ENCODE measurements at places on chromosomes 7 and 10. TPM values are rescaled to one million over a fixed set of nuclear protein-coding genes. Genes with fewer than 3 reads are reported as not detected.

DNA sequence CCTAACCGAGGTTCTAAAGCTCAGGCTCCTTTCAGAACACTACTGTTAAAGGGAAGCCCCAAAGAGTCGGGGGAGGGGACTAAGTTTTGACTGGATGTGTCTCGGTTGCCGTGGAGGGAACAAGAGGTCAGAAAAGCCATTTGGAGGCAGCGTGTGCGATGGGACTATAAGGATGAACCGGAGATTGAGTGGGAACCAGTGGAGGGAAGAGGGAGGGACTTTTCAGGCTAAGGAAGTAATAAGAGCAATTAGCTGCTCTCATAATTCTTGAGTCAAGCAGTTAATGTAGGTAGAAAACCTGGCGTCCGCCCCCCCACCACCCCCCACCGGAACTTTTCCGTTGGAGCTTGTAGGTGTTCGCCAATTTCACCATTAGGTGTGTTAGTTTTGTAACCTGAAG lies 491 bp upstream of the AKAP9 start:
- peak; percentile 46 for DNase-seq

DNA sequence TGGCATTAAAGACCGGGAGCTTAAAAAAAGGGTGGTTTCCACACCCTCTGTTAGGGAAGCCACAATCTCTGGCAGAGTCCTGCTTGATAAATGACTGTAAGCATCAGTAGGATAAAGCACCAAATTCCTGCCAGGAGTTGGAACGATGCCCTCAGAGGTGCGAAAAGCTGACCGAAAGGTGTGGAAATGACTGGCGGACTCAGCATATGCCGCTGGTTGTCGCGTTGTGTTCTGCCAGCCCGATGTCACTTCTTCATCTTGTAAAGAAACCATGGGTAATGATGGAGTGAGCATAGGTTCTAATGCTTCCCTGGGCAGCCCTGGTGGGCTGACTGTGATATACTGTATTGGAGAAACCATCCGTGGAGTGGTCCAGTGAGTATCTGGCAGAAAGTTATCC lies 62.4 kb downstream of the KIAA1549 start:
- DNase-seq: no peak

DNA sequence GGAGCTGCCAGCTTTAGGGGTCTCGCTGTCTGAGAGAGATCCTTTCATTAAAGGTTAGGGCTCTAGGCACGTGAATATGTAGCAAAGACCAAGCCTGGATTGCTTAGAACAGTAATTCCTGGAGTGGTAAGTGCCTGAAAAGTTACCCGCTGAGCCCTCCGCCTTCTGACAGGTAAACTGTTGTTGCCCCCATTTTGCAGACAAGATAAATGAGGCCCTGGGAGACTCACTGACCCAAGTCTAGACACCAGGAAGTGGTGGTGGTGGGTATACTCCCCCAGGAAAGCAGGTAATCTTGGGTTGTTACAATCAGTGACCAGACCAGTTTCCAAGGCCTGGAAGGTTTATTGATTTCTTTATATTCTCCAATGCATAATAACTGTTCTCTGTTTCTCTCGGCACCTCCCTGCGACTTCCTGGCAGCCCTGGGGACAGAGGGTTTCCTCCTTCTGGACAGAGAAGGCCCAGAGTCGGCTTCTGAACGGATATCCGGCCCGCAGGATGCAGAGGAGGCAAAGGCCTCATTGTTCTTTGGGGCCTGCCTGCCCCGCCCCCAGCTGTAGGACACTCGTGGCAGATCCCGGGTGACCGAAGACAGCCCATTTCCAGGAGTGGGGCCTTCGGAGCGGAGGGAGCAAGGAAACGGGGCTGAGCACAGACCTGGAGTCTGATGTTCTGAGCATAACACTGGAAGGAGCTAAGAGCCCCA lies 1.3 kb upstream of the GRK5 start:
- peak; percentile 76 for DNase-seq

- DNase-seq: no peak
Measured at GRCh38 chr7:70421319-70421718, 710.6 kb upstream of the GALNT17 start.

GRCh38 chr7:16460789-16461493 lies 4.6 kb downstream of the SOSTDC1 start:
- DNase-seq: no peak

The MMD2 gene
- not detected for total RNA-seq

The OPALIN gene
- total RNA-seq: not detected

- no peak for DNase-seq
Measured at GRCh38 chr7:47300472-47301104, 281.3 kb downstream of the TNS3 start.

GRCh38 chr7:150356265-150356897 lies 12.2 kb upstream of the REPIN1 start:
- no peak for DNase-seq

Measured in right lobe of liver (tissue), 6 donors.